T-helper 1 cell (primary cell): ENCODE measurements at places on chromosomes 12 and 14.

DNA sequence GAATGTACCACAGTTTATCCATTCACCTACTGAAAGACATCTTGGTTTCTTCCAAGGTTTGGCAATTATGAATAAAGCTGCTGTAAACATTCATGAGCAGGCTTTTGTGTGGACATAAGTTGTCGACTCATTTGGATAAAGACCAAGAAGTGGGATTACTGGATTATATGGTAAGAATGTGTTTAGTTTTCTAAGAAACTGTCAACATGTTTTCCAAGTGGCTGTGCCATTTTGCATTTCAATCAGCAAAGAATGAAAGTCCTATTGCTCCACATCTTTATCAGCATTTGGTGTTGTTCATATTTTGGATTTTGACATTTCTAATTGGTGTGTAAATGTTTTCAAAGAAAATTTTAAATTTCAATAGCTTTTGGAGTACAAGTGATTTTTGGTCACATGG lies 27.3 kb upstream of the KLRF1 start:
- DNase-seq = no peak

- no peak for DNase-seq
These were observed 212.8 kb upstream of the CCDC196 start for GRCh38 chr14:66273261-66273832.

DNA sequence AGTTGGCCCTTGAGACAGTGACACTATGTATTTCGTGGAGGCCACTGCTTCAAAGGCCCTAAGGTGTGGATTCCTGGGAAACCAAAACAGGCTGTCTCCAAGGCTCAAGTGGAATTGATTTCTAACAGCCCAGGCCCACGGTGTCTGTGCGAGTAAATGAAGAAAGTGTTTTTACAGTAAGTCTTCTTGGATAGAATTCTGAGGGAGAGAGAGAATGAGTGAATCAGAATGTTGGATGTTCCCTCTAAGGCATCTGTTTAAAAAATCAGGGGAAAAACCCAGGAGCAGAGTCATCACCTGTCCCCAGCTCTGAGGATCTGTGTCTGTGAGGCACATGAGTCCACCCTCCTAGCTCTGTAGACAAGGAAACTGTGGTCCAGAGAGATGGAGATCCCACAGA lies 22.3 kb upstream of the BDKRB1 start:
- no peak for DNase-seq

GRCh38 chr12:132524405-132524804 lies 34.5 kb downstream of the FBRSL1 start:
- no peak for DNase-seq

- no peak for DNase-seq
These were observed 128.3 kb downstream of the KCNC2 start for GRCh38 chr12:75081305-75081704.

DNA sequence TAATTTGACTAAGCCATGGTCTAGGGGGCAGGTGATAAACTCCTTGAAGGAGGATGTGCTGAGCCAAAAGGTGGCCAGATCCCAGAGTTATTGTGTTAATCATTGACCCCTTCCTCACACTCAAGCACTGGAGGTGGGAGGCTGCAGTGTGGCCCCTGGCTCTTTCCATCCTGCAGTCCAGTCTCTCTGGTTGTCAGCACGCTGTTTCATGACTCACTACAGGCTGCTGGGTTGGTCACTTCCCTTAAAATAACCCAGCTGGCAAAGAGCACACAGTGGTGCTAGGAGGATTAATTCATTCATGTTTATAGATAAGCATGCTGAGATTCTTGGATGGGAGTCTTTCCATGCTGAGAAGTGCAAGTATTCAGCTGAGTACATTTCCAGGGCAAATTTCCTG lies 228.9 kb downstream of the ANO2 start:
- DNase-seq = no peak

DNA sequence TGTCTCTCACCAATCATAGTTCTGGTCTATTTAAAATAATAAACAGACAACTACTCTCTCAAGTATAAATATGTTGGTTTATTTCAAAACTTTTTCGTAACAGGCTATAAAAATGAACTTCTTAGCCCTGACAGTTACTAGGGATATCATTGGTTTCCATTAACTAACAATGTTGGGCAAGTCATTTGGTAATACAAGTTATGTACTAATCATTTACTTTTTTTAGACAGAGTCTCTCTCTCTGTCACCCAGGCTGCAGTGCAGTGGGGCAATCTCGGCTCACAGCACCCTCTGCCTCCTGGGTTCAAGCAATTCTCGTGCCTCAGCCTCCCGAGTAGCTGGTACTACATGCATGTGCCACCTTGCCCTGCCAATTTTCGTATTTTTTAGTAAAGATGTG lies 14.6 kb upstream of the KANSL2 start:
- DNase-seq = no peak

DNA sequence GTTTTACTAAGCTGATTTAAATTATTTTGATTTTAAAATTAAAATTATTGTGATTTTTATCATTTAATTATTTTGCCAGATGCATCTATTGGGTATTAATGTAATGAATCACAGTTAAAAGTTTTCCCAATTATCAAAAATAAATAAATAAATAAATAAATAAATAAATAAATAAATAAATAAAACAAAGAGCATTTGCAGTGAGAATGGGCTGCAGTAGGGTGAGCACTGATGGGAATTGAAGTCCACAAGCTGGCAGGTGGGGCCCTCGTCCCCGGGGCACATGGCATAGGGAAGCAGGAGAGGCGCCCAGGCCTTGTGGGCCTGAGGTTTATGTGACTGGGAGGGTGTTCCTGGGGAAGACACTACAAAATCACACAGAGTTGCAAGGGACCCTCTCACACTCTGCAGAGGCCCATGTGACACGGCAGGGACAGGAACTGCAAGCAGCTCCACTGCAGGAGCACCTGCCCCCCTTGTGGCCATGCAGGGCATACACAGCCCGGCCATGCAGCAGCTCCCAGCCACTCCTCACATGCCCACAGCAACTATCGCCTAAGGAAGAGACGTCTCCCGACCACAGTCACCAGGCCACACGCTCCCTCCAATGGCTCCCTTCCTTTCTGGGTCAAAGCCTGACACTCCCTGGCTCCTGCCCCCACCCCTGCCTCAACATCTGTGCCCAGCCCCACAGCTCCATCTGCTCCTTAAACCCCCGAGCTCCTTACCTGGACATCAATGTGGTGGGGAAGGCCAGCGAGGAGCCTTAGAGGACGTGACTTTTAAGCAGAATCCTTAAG lies 256.3 kb upstream of the SFSWAP start:
- no peak for DNase-seq

DNA sequence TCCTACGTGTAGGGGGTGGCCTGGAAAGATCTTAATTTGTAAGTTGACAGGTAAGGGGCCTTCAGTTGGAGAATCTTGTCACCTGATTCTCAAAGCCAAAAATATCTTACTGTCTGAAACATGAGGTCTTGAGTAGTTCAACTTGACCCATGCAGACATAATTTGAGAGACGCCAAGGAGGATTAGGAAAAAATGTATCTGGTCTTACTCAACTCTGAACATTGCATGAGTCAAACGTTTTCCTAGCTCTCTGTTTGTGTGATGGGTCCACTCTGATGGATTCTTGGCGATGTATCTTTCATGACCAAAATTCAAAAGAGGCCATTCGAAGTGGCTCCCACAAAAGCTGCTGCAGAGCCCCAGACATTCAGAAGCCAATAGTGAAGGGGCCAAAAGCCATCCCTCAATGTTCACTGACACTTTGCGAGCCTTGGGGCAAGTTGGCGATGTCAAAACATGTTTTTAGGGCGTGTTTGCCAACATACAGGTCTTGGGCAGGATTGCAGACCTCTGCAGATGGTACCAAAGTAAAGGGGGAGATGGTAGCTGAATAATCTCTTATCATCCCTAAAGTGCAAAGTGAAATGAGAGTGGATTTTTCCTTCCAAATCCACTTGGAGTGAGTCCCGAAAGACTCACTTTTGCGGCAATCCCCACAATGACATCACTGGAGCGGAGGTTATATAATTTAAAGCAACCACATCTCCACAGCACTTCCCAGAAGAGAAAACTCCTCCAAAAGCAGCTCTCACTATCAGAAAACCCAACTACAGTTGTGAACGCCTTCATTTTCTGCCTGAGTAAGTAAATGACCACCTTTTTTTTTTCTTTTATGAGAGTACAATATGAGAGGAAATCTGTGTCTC lies at the start of gene BDKRB1:
TSS of gene BDKRB1 (plus strand) at position 710 of the 866 bp plus-strand sequence. CDS start 7,473 bp downstream, outside the sequence.
- no peak for DNase-seq

GRCh38 chr12:48279101-48279500 lies 71.6 kb downstream of the ZNF641 start:
- DNase-seq = no peak

DNA sequence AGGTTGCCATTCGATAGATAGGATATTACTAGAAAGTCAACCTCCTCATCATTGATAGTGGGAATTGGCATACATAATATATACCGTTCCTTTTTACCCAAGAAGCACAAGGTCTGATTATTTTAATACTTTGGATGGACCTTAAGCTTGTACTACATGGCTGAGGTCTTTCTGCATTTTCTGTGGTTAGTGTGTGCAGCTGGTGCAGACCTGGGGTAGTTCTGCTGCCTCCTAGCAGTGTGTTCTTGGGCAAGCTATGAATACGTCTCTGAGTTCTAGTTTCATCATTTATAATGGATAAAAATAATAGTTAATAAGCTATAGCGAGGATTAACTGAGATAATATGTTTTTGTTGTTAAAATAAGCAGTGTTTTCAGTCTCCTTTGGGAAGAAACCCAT lies 2.2 kb downstream of the ZDHHC17 start:
- DNase-seq = no peak

GRCh38 chr14:80638620-80639515 lies 302.7 kb downstream of the CEP128 start:
- DNase-seq = no peak

DNA sequence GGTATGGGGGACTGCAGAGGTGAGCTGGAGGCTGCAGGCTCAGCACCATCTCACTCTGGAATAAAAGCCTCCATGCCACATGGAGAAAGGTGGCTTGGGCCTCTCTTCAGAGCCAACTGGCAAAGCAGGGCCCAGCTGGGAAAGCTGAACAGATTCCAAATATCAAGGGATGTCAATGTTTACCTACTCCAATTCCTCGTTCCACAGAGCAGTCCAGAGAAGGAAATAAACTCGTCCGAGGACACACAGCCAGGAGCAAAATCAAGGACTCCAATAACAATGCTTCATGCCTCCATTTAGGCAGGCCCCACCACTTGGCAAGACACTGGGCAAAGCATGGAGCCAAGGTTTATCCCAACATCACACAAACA lies 36.3 kb upstream of the PNMA1 start:
- no peak for DNase-seq

GRCh38 chr12:68359674-68360073 lies 27.5 kb upstream of the MDM1 start:
- DNase-seq = no peak

- DNase-seq = no peak
These were observed 236.4 kb downstream of the PCNX1 start for GRCh38 chr14:71143381-71144290.

DNA sequence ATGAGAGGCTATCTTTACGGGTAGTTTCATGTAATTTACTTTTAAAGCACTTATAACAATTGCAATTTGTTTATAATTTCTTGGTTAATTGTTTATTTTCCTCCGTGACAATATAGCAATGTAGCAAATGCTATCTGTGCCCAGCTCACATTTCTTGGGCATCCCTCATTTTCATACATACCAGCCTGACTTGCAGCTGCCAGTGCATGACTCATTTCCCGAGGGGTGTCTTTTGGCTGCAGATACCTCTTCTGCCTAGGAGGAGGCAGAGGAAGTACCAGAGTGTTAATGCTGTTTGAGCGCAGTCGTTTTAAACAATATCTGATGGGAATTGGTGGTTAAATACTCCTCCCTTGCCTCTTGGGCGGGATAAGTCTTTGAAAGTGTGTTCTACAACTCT lies 104.2 kb upstream of the ABCD2 start:
- no peak for DNase-seq

- no peak for DNase-seq
These were observed 34.8 kb upstream of the TSPAN9 start for GRCh38 chr12:3042394-3042793.

DNA sequence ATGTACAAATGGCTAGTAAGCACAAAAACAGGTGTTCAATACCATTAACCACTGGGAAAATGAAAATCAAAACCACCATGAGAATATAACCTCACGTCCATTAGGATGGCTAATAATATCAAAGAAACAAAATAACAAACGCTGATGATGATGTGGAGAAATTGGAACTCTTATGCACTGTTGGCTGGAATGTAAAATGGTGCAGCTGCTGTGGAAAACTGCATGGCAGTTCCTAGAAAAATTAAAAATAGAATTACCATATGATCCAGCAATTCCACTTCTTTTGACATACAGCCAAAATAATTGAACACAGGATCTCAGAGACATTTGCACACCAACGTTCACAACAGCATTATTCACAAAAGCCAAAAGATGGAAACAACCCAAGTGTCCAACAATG lies 51.5 kb downstream of the TMPRSS12 start:
- no peak for DNase-seq
